Activated CD4-positive, alpha-beta T cell treated with anti-CD3 and anti-CD28 coated beads, Interleukin-2, amount 50 U/mL, for 4 hours (primary cell): ENCODE measurements at places on chromosomes 2 and 18.

- DNase-seq, result no peak
These were observed 39.7 kb downstream of the THUMPD2 start for GRCh38 chr2:39739386-39739785.

GRCh38 chr2:109158237-109158636 lies 29.2 kb downstream of the SH3RF3 start:
- no peak for DNase-seq

GRCh38 chr2:237438080-237438940 lies 24.3 kb upstream of the COL6A3 start:
- no peak for DNase-seq

DNA sequence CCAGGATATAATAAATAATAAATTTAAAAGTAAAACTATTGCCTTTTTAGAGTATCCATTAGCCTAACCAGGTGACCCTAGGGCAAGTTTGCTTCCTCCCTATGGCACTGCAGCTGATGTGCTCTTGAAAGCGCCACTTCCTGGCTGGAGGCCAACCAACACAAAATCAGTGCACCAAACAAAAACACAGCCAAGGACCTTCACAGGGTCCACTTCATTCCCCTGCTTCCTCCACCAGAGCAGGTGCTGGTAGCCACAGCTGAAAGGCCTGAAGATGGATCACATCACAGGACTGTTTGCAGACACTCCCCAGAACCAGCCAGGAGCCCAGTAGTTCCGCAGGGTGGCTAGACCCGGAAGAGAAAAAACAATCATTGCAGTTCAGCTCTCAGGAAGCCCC lies 108.8 kb downstream of the TWIST2 start:
- DNase-seq, result no peak

DNA sequence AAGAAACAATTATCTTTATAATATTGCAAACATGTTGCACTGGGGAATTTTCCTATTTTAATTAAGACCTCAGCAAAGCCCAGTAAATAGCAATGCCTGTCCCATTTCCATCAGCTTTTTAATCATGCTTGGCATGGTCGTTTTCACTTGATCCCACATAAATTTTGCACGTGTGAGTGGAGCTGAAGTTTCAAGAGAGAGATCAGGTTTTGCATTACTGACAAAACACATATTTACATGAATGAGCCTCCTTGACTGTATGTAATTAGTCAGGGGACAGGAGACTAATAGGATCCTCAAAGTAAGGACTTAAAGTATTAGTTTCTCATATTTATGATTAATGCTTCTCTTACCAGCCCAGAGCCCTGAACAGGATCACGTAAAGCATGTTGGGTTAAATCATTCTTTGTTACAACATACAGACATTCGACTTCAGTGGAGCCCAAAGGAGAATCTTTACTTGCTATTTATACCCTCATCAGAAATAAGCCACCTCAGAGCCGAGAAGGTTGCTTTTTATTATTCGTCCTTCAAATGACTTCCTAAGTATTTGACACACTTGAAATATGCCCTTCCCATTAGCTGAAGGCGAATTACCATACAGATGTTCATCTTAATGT lies 711.3 kb downstream of the GALR1 start:
- DNase-seq, result no peak

DNA sequence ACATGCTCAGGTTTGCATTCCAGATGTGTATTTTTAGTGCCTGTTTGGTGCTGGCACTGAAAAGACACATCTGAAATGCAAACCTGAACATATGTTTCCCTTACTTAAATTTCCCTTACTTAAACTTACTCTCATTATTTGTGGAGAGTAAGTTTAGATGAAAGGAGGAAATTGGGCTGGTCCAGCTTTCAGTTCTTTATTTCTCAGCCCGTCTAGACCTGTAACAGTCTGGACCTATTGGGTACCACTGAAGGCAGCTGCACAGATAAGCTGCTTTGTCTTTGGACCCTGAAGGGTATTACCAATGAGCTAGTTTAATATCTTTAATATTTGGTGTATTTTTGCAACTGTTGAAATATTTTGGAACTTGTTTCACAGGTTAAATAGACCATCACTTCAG lies 17.0 kb upstream of the DSG3 start:
- DNase-seq, result no peak

- DNase-seq, result no peak
These were observed 373.6 kb downstream of the NYAP2 start for GRCh38 chr2:225773148-225773547.

- DNase-seq, result no peak
These were observed 181.5 kb downstream of the TCF4 start for GRCh38 chr18:55406451-55406991.

GRCh38 chr2:890791-891190 lies 59.9 kb upstream of the SNTG2 start:
- no peak for DNase-seq

DNA sequence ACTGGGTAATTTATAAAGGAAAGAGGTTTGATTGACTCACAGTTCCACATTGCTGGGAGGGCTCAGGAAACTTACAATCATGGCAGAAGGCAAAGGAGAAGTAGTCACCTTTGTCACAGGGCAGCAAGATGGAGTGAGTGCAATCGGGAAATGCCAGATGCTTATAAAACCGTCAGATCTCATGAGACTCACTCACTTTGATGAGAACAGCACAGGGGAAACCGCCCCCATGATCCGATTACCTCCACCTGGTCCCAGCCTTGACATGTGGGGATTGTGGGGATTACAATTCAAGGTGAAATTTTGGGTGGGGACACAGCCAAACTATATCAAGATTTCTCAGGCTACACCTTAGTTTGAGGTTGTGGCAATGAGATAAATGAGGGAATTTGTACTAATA lies 54.9 kb downstream of the AKAIN1 start:
- DNase-seq, result no peak

- DNase-seq, result no peak
These were observed 48.9 kb downstream of the ADCY3 start for GRCh38 chr2:24870891-24871705.

DNA sequence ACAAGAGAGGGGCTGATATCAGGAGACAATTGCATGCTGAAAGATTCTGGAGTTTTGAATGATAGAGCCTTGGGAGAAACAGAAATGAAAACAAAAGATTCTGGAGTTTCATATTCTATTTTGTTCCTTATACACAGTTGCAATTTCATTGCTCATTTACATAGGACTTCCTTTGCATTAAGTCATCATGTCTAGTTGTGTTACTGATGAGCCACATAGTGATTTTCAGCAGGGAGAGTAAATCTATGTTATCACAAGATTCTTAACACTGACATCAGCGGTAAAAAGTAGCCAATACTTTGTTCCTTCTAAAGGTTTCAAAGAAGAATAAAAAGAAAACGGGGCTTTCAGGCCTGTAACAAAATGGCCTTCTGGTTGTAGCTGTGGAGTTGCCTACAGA lies 7.1 kb downstream of the ADAM17 start:
- no peak for DNase-seq

- no peak for DNase-seq
These were observed 69.3 kb downstream of the MARCO start for GRCh38 chr2:119011162-119011909.

DNA sequence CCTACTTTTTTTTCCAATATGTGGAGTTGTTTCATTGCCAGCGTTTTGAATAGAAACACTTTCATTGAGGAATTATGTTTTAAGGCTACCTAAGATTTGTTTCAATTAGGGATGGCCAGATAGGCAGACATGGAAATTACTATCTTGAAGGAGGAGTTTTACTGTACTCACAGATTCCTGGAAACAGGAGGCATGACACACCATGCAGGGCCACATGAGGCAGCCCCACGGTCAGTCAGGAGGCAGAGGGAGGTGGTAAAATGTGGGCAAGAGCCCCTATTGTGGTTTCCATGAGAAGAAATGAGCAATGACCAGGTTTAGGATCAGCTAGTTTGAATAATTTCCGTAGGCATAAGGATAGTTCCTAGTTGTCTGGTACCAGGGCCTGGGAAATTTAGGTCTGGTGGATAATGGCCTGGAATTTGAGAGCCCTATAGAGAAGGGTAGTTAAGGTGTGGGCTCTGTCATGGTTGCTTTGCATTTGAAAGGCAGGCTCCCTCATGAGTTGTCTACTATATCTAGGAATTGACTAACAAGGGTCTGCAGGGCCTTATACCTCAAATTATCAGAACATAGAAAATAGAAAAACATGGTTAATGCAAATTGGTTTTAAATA lies 360.0 kb upstream of the KCNJ3 start:
- no peak for DNase-seq

GRCh38 chr2:54512663-54513362 lies 56.7 kb downstream of the SPTBN1 start:
- no peak for DNase-seq

- DNase-seq, result no peak
These were observed 198.2 kb downstream of the PRKCE start for GRCh38 chr2:45849491-45850283.
